ENCODE measurements at places on chromosomes 12 and 14.
A peak's percentile ranks its signal among the peaks of the same experiment; 100 is the strongest.

- DNase-seq = no peak
These were observed 14.0 kb downstream of the CCER1 start for GRCh38 chr12:90940872-90941499.

DNA sequence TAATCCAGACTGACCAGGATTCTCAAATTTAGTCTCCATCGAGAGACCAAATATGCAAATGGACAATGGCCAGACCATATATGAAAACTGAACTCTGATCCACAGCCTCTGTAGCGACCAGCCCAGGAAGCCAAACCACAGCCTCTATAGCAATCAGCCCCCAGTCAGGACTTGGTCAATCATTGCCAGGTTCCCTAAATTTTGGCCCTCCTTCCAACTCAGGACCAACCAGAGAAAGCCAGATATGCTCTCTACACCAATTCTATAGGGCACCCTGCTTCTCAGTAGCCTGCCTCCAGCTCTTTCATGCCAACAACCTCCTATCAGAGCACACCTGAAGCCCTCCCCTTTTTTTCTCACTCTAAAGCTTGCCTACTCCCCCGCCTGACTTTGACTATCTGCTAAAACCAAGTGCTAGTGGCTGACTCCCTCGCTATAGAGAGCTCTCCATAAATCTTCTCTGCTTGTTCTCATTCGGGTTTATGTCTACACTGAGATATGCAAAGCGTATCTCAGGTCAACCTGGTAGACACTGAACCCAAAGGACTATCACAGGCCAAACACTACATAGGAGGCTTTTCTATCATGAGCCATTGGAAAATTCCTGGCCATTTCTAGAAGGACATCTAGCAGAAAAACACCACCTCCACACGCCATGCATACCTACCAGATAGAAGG is 110.5 kb upstream of the FUT8 start:
- no peak for DNase-seq

GRCh38 chr12:118436002-118436730 is 59.8 kb downstream of the SUDS3 start:
- no peak for DNase-seq

DNA sequence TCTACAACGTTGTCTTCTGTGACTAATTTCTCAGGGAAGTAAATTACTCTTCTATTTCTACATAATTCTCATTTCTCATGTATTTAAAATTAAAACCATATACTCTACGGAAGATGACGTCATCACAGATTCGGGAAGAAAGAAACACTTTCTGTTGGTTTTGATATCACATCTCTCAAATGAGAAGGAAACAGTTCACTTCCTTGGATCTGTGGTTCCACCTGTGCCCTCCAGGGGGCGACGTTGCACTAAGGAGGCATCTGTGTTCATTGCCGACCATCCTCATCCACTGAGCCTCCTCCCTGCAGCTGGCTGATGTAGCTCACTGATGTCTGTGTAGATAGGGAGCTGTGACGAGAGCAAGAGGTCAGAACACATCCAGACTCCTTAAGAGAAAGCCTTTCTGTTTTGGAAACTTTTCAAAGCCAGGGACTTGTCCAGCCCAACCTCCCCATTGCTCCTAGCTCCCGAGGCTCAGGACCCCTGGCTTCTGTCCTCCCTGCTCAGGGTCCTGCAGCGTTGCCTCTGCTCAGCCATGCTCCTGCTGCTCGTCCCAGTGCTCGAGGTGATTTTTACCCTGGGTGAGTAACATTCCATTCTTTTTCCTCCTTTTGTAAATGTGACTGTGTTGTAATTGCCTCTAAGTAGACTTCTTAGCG is 172.7 kb upstream of the OR4E1 start:
- DNase-seq = peak; percentile 65

- no peak for DNase-seq
These were observed 26.0 kb downstream of the SMUG1 start for GRCh38 chr12:54162741-54163140.

GRCh38 chr14:94132285-94132887 is 3.0 kb upstream of the IFI27L2 start:
- peak; percentile 40 for DNase-seq

GRCh38 chr14:75427482-75428229 is at the start of gene JDP2:
JDP2 (plus strand) TSS chr14:75428022; CDS start chr14:75437921, 9,899 bp downstream.
- DNase-seq = peak; percentile 33

- no peak for DNase-seq
These were observed 37.7 kb downstream of the RASAL1 start for GRCh38 chr12:113097716-113098440.
